Gastroesophageal sphincter (tissue), 4 donors: ENCODE measurements at places on chromosomes 12 and 14.

DNA sequence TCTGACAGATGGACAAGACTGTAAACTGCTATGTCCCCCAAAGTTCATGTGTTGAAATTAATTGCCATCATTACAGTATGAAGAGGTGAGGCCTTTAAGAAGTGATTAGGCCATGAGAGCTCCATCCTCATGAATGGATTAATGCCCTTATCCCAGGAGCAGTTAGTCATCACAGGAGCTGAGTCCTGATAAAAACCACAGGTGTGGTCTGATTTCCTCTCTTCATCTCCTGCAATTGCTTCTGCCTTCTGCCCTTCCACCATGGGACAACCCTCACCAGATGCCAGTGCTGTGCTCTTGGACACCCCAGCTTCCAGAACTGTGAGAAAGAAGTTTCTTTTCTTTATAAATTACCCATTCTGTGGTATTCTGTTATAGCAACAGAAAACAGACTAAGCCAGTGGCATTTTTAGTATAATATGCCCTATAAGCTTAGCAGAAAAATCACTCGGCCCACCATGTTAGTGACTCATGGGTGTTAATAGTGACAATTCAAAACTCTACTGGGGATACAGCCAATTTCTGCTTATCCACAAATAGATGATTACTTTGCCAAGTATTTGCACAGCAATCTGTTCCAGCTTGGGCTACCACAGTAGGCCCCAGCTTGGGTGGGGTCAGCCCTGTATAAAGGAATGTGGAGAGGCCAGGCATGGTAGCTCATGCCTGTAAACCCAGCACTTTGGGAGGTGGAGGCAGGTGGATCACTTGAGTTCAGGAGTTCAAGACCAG, 129.0 kb upstream of the BCL2L14 start:
- ATAC-seq = no peak

GRCh38 chr14:50998612-50999011, 54.3 kb upstream of the PYGL start:
- ATAC-seq = no peak

GRCh38 chr14:91376547-91377477, 40.8 kb downstream of the CCDC88C start:
- no peak for ATAC-seq

- ATAC-seq = no peak
These were observed 66.1 kb downstream of the TMTC1 start for GRCh38 chr12:29717540-29718100.
